Stimulated activated CD4-positive, alpha-beta T cell treated with anti-CD3 and anti-CD28 coated beads, TNF-alpha, amount 100 ng/mL, for 4 hours (primary cell): ENCODE measurements at places on chromosomes 5 and 9.

DNA sequence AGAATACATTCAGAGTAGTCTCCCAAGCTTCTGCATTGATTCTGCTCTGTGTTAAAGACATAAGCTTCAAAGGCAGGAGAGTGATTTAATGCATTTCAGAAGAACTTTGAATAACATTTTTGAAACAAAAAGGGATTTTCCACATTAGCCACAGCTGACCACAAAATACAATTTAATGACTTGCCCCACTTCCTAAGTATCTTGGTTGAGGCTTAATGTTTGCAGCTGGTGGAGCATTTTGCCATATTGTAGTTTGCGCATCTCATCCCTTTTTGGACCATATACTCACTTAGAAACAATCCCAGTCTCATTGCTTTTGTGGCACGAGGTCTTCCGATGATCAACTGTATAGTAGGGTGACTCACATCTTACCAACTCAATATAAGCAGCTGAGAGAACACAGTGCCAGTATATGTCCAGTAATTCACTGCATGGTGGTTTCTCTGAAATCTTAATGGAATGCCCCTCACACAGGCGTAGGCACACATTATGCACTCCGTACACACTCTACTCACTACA, 455.8 kb upstream of the PTGER4 start:
- DNase-seq: no peak

- no peak for DNase-seq
Observed at GRCh38 chr9:70053864-70054263, 10.2 kb downstream of the MAMDC2 start.

DNA sequence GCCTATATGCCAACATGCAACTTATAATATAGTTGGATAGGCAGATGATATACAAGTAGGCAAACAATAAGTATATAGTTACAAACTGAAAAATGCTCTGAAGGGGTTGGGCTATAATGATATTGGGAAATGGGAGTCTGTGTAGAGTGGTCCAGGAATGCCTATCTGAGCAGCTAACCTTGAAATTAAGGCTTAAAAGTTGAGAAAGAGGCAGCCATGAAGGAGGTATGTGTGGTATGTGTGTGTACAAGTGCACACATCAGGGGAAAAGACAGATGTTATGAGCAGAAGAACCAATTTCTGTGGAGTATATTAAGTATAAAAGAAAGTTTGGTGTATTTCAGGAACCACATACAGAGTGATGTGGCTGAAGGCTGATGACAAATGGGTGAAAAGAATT, 154.9 kb upstream of the PAPPA start:
- no peak for DNase-seq

GRCh38 chr5:52521236-52521635, 266.5 kb upstream of the ITGA1 start:
- DNase-seq: no peak

GRCh38 chr5:64458948-64459347, 46.9 kb upstream of the RGS7BP start:
- DNase-seq: no peak
